Activated CD4-positive, alpha-beta memory T cell treated with anti-CD3 and anti-CD28 coated beads, Interleukin-2, amount 10 ng/mL, durations not matched to agents 7 days and 5 days (primary cell): ENCODE measurements at places on chromosomes 2 and 18. TPM values are rescaled to one million over a fixed set of nuclear protein-coding genes. Genes with fewer than 3 reads are reported as not detected.
A peak's percentile ranks its signal among the peaks of the same experiment; 100 is the strongest.

DNA sequence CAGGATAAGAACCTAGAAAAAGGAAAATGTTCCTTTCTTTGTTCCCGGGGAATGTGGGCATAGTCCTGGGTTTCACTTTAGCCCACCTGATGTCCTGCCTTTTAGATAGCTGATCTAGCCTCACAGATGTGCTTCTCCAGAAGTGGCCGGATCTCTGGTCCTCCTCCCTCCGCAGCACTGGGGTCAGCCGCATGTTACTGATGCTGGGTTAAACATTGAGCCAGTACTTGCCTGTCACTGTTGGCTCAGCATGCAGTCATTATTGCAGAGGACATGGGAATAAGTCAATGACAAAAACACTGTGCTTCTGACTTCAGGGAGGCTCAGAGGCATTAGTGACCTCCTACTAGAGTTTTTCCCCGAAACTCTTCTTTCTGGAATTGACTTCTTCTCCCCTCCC lies 27.6 kb downstream of the NCK2 start:
- peaks cover 95% of the 10 kb centered on the region for H3K4me1 ChIP-seq
- H3K27me3 ChIP-seq, result no peaks in the 10 kb centered on the region
- H3K27ac ChIP-seq, result peak overlapping the region; percentile 36
- peak; percentile 12 for DNase-seq
- H3K36me3 ChIP-seq, result peaks cover 66% of the 10 kb centered on the region

- no peak for DNase-seq
- peaks cover 28% of the 10 kb centered on the region for H3K36me3 ChIP-seq
- no peaks in the 10 kb centered on the region for H3K27me3 ChIP-seq
- H3K4me3 ChIP-seq, result peak overlapping the region; percentile 93
Observed at GRCh38 chr2:88054782-88055370, 707 bp downstream of the KRCC1 start.

DNA sequence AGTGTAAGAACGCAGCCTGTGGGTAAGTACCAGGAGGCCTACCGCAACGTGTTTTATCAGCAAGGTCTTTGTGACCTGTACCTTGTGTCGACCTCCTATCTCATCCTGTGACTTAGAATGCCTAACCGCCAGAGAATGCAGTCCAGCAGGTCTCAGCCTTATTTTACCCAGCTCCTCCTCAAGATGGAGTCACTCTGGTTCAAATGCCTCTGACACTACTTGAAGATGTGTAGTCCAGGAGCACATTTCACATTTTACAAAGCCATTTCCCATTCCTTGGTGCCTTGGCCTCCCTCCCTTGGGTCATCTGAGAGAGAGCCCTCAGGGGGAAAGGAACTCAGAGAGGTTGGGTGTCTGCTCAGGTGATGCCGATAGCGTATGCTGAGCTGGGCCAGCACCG lies 6.6 kb upstream of the HPCAL1 start:
- H3K36me3 ChIP-seq, result peaks cover 2% of the 10 kb centered on the region
- no peak for DNase-seq
- H3K4me1 ChIP-seq, result peaks cover 39% of the 10 kb centered on the region
- H3K27ac ChIP-seq, result no peak overlapping the region
- no peak overlapping the region for H3K4me3 ChIP-seq

GRCh38 chr2:13652531-13653313 lies 936.0 kb downstream of the TRIB2 start:
- DNase-seq, result peak; percentile 16
- H3K4me3 ChIP-seq, result no peak overlapping the region

GRCh38 chr18:44911773-44912172 lies 231.1 kb downstream of the SETBP1 start:
- peaks cover 24% of the 10 kb centered on the region for H3K27me3 ChIP-seq
- no peak overlapping the region for H3K4me3 ChIP-seq

- H3K4me3 ChIP-seq, result no peak overlapping the region
- no peaks in the 10 kb centered on the region for H3K4me1 ChIP-seq
- H3K27ac ChIP-seq, result no peak overlapping the region
- DNase-seq, result no peak
- H3K27me3 ChIP-seq, result no peaks in the 10 kb centered on the region
Observed at GRCh38 chr2:107806901-107807300, 19.8 kb upstream of the RGPD4 start.

DNA sequence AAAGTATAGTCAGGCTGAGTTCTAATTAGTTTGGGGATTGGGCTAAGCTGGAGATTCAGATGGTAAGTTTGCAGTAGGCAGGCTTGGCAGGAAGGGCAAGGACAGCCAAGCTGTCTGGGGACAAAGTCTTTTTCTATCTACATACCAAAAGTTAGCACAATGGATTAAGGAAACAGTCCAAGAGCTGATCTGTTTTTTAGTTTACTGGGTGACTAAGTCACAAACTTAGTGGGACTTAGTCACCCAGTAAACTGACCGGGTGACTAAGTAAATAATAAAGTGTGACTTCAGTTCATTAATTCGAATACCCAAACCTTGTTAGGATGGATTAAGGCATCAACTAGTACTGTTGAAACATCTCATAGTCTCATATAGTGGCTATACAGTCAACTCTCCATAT lies 1386.0 kb upstream of the CELF4 start:
- no peak overlapping the region for H3K4me3 ChIP-seq
- H3K4me1 ChIP-seq, result no peaks in the 10 kb centered on the region
- H3K27me3 ChIP-seq, result no peaks in the 10 kb centered on the region
- H3K36me3 ChIP-seq, result no peaks in the 10 kb centered on the region
- H3K27ac ChIP-seq, result no peak overlapping the region
- DNase-seq, result no peak

- no peak overlapping the region for H3K4me3 ChIP-seq
- no peak for DNase-seq
- no peaks in the 10 kb centered on the region for H3K36me3 ChIP-seq
- H3K4me1 ChIP-seq, result peaks cover 16% of the 10 kb centered on the region
- H3K27ac ChIP-seq, result no peak overlapping the region
Observed at GRCh38 chr2:215677481-215677880, 241.6 kb upstream of the FN1 start.

DNA sequence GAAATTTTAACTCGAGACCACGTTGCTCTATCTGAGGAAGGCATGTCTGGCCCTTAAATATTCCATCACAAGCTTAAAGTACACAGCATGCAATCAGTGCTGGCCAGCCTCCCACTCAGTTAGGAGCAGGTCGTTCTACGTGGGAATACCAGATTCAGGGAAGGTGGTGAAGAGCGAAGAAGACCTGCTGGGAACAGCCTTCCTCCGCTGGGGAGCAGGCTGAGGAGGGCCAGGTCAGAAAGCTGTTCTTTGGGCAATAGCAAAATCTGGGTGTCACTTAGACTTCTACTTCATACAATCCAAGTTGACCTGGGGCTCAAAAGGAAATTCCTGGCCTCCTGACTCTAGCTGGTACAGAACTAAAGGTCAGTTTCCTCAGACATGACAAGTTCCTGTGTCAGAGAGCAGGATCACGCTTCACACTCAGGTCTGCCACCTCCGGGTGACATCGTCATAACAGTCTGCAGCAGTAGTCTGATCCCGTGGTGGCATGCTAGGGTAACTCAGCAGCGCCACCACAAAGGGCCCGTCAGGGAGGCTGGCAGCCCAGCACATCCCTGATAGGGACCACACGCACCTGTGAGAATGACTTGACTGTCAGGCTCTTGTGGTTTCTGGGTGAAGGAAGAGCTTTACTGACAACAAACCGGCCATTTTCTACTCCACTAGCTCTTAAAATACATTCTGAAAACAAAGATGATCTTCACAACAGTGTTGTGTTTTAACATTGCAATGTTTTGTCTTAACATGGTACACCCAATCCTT lies 35.2 kb upstream of the NAPG start:
- H3K27me3 ChIP-seq, result peaks cover 2% of the 10 kb centered on the region
- no peak overlapping the region for H3K27ac ChIP-seq
- peak; percentile 60 for DNase-seq
- H3K36me3 ChIP-seq, result no peaks in the 10 kb centered on the region
- H3K4me1 ChIP-seq, result peaks cover 5% of the 10 kb centered on the region

- H3K4me3 ChIP-seq, result no peak overlapping the region
- no peak for DNase-seq
- peaks cover 6% of the 10 kb centered on the region for H3K27me3 ChIP-seq
- H3K4me1 ChIP-seq, result peaks cover 3% of the 10 kb centered on the region
- H3K36me3 ChIP-seq, result peaks cover 2% of the 10 kb centered on the region
Observed at GRCh38 chr2:197615016-197615652, 60.3 kb downstream of the RFTN2 start.

DNA sequence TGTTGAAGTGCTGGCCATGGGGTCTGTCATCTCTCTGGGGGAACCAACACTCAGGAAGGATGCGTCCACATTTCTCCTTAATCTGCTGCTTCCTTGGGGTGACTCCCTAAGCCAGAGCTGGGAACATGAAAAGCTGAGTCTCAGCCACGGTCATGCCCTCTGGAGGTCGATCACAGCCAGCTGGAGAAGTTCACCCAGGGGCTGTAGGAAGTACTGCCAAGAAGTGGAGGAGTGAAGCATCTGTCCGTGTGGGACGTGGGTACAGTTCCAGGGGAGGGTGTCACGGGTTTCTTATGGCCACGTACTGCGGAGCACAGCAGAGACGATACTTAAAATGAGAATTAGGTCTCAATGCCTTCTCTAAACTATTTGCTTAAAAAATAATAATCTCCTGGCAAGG lies 42.4 kb upstream of the IGFBP2 start:
- no peak for DNase-seq
- H3K27ac ChIP-seq, result no peak overlapping the region
- peaks cover 20% of the 10 kb centered on the region for H3K27me3 ChIP-seq
- H3K4me3 ChIP-seq, result no peak overlapping the region

DNA sequence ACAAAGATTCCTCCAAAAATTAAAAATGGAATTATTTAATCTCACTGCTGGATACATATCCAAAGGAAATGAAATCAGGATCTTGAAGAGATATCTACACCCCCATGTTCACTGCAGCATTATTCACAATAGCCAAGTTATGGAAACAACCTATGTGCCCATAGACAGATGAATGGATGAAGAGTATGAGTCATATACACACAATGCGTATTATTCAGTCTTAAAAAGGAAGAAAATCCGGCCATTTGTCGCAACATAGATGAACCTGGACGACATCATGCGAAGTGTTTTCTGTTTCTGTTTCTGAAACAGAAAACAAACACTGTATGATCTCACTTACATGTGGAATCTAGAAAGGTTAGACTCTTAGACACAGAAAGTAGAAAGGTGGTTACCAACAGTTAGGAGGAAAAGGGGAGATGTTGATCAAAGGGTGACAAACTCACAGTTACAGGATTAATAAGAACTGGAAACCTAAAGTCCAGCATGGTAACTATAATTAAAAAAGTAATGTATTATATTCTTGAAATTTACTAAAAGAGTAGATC lies 87.8 kb upstream of the ERBB4 start:
- no peaks in the 10 kb centered on the region for H3K4me1 ChIP-seq
- H3K36me3 ChIP-seq, result no peaks in the 10 kb centered on the region
- H3K4me3 ChIP-seq, result no peak overlapping the region
- H3K27ac ChIP-seq, result no peak overlapping the region
- no peaks in the 10 kb centered on the region for H3K27me3 ChIP-seq

GRCh38 chr2:201996679-201997314 lies 36.9 kb upstream of the FZD7 start:
- no peak overlapping the region for H3K27ac ChIP-seq
- H3K36me3 ChIP-seq, result no peaks in the 10 kb centered on the region
- no peaks in the 10 kb centered on the region for H3K4me1 ChIP-seq
- H3K4me3 ChIP-seq, result no peak overlapping the region

- DNase-seq, result no peak
- H3K4me1 ChIP-seq, result peaks cover 41% of the 10 kb centered on the region
- no peak overlapping the region for H3K4me3 ChIP-seq
- no peak overlapping the region for H3K27ac ChIP-seq
Observed at GRCh38 chr2:64915510-64915900, 73.7 kb upstream of the SLC1A4 start.

DNA sequence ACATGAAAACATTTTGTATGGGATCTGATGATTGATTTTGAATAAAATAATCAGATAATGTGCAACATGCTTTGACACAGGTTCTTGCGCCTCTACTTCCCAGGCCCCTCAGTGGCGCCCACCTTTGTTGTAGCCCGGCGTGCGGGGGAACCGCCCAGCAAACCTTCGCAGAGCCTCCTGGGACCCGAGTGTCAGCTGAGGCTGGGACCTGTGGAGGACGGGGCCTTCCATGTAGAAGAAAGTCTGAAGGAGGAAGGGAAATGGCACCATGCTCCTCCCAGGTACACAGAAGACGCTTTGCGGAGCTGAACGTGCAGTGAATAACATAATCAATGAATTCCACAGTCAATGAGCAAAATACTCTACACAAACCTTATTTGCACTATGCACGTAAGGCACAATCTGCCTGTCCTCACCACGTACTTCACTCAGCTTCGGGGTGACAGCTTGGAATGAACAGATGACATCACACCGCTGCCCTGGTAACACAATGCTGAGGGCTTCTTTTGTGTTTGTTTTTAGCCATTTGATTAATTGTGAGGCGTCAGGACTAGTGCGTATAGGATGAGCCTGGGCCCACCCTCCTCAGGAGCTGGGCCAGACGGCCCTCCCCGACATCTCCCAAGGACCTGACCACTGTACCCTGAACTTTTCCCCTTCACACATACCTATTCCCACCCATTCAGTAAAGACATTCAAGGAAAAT lies 78.1 kb downstream of the TWIST2 start:
- no peak for DNase-seq
- peaks cover 4% of the 10 kb centered on the region for H3K27me3 ChIP-seq
- H3K4me1 ChIP-seq, result no peaks in the 10 kb centered on the region
- H3K36me3 ChIP-seq, result no peaks in the 10 kb centered on the region
- no peak overlapping the region for H3K27ac ChIP-seq

DNA sequence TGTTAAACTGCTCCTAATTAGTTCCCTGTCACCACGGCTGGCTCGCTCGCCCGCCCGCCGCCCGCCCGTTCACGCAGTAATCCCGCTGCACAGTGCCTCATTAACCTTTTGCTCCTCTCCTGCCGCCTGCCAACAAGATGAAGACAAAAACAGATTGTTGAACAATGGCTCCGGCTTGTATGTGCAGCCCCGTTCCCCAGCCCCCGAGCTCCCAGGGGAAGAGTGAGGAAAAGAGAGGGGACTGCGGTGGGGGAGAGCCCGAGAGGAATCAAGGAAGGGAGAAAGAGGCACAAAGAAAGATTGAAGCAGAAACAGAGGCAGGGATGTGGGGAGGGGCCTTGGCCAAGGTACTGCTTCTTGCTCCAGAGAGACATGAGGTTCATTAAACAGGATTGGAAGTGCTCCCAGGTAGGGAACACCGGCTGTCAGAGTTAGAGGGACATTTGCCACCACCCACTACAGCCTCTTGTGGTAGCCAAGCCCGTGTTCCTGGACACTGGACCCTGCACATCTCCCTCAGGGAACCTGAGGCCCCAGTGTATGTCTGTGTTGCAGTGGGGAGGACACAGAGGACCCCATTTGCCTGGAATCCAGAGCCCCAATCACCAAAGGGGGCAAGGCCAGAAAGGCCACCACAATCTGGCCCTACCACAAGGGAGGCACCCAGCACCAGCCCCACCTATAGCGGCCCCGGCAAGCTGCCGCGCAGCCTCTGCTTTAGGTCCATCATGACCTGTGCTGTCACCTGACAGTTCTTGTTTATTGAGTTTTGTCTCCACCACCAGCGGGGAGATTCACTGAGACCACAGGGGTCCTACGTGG lies 38.1 kb downstream of the EMX1 start:
- peaks cover 42% of the 10 kb centered on the region for H3K4me1 ChIP-seq
- H3K27me3 ChIP-seq, result no peaks in the 10 kb centered on the region
- no peak overlapping the region for H3K27ac ChIP-seq
- peaks cover 9% of the 10 kb centered on the region for H3K36me3 ChIP-seq
- peak overlapping the region; percentile 87 for H3K4me3 ChIP-seq
- no peak for DNase-seq

The TRIM54 gene
- total RNA-seq, result 0.13 TPM

The CDK15 gene
- not detected for total RNA-seq

The ABCG8 gene
- not detected for total RNA-seq

The TFPI gene
- total RNA-seq, result not detected

The TBR1 gene
- not detected for total RNA-seq
